NCI-H2171 treated with DMSO at 0.1 percent for 48 hours (cell line): ENCODE measurements at places on chromosomes 1 and 21.

GRCh38 chr1:20233394-20233793 lies 47.1 kb upstream of the PLA2G2C start:
- peak; percentile 56 for DNase-seq

DNA sequence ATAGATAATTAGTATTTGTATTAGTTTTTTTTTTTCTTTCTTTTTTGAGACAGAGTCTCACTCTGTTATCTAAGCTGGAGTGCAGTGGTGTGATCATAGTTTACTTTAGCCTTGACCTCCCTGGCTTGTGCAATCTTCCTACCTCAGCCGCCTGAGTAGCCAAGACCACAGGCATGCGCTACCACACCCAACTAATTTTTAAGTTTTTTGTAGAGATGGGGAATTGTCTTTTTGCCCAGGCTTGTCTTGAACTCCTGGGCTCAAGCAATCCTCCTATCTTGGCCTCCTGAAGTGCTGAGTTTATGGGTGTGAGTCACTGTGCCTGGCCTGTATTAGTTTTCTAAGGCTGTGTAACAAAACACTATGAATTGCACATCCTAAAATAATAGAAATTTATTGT lies 58.3 kb downstream of the MSH4 start:
- DNase-seq, result no peak

DNA sequence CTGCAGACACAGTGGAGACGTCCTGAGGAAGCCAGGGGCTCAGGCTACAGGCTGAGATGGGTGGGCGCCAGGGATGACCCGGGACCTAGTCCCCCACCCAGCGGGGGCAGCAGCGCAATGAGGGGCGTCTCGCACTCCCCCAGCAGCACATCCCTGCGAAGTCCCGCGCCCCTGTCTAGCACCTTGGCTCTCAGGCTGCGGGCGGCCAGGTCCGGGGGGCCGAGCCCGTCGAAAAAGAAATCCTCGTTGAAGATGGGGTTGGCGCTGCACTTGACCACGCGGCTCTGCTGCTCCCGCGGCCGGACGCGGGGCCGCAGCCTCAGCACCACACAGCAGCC lies 1.8 kb downstream of the C2CD4D start:
- DNase-seq, result no peak

DNA sequence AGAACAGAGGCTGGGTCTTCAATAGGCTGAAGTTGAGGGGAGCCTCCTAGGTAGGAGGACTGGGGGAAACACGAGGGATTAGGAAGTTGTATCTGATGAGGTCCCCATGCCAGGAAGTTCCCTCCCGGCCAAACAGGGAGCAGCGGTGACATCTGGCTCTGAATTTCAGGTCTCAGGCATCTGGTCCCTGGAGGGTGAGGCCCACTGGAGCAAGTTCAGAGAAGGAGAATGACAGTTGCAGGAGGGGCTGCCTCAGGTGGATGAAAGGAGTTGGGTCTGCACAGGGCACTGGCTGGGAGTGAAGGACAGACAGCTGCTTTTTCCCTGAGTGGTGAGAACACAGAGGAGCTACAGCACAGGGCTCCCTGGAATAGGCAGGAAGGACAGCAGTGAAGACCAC lies 9.1 kb downstream of the TMEM9 start:
- peak; percentile 59 for DNase-seq

- no peak for DNase-seq
These were observed 46.0 kb upstream of the OLIG2 start for GRCh38 chr21:32979598-32980268.

DNA sequence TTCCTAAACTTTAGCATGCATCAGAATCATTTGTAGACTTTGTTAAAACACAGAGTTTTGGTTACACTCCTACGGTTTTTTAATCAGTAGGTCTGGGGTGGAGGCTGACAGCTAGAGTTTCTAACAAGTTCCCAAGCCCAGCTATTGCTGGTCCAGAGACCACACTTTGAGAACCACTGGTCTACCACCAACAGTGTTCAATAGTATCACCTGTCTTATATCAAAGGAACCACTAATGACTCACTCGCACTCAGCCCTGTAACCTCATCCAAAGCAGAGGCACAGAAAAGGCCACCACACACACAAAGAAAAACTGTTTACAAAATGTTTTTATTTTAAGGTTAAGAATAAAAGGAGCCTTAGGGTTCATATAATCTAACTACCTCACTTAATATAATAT lies 68.7 kb downstream of the HIVEP3 start:
- no peak for DNase-seq

DNA sequence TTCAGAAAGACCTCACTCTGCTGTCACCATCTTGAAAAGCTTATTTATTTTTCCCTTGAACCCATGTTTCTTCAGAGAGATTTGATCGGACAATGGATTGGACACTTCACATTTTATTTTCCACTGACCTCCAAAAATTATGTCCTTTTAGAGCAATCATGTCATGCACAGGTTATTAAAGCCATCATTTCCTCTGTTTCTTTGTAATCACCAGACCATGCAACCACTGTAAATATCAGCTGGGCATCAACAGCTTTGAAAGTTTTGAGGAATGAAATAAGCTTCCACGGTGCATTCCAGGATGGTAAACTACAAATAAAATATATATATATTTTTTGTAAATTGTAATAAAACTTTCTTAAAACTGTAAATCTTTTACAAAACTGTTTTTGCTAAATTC lies 144.1 kb upstream of the ADAMTS5 start:
- no peak for DNase-seq

DNA sequence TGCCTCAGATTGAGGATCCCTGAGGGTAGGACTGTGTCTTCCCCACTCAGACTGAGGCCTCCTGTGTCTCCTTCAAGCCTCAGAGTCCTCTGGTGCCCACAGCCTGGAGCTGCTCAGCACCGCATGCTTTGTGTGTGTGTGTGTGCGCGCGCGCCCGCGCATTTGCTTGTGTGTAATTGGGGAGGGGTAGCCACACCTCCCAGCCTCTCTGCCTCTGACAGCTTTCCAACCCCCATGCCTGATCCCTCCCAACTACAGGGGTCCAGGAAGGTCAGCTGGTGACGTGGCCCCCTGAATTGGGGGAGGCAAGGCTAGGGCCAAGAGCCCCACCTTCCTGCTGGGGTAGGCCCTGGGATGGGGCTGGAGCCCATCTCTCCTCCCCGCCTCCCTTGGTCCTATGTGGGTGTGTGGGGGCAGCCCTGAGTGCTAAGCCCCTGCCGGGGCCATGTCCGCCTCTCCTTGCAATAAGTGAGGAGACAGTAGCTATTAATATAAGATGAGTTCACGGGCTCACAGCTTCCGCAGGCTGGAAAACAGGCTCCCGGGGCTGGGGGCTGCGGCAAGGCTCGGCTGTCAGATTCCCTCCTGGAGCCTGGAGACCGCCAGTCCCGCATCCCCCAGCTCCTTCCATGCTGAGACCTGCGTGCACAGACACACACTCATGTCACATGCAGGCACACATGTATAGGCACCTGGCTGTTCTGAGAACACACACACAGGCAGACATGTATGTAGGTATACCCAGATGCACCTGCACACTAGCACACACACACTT lies 7.0 kb downstream of the GPR3 start:
- no peak for DNase-seq

DNA sequence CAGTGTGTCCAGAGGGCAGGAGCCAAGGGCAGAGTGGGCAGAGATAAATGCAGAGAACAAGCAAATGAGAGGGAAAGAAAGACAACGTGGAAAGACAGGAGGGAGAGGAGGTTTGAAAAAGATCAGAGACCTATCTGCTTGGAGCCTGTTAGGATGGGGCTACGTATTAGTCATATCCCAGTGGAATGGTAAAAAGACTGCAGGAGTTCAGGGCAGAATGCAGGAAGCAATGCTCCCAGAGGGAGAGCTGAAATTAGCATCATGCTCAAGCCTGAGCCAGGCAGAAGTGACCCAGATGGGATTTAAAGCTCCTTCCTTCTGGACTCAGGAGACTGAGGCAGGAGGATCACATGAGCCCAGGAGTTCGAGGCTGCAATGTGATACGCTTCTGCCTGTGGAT lies 261.3 kb upstream of the CHRM3 start:
- DNase-seq, result no peak

- no peak for DNase-seq
These were observed 86.4 kb downstream of the BCAR3 start for GRCh38 chr1:93595266-93595665.
